Bronchial epithelial cell (primary cell): ENCODE measurements at places on chromosomes 5 and 9.

- no peak for DNase-seq
These were observed 76.8 kb upstream of the TRIO start for GRCh38 chr5:14066326-14066725.

DNA sequence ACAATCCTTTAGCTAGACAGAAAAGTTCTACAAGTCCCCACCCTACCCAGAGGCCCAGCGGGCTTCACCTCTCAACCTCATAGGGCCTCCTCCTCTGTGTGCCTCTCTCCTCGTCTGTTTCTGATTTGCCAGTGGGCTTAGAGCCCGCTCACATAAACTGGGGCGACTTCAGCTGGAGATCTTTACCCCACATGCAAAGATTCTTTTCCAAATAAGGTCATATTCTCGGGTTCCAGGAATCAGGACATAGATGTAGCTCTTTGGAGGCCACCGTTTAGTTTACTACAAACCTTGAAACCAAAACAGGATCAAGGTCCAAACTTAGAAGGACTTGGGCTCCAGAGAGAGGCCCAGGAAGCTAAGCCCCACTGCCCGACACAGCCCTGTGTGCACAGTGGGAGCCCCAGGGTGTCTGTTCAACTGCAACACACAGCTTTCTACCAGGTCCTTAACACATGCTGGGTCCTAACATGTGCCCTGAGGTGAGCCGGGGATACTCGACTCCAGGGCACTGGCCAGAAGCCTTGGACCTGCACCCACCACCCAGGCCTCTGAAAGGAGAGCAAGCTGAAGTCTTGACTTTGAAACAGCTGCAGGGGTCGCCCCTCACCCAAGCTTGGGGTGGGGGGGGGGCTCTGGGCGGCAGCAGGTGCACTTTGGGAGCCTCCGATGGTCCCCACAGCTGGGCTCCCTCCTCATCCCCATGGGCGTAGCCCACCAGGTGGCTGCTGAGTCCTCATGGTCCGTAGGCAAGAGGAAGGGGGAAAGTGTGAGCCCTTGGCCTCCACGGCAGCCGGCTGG lies 26.8 kb upstream of the SLC12A7 start:
- no peak for DNase-seq

GRCh38 chr5:159785656-159786055 lies 130.6 kb upstream of the ADRA1B start:
- DNase-seq: no peak

GRCh38 chr9:120926397-120926928 lies at the start of gene TRAF1:
Gene TRAF1 (minus strand): TSS chr9:120926796. CDS start chr9:120926075, 721 bp downstream.
- no peak for DNase-seq
